ENCODE measurements at places on chromosomes 2 and 18.

DNA sequence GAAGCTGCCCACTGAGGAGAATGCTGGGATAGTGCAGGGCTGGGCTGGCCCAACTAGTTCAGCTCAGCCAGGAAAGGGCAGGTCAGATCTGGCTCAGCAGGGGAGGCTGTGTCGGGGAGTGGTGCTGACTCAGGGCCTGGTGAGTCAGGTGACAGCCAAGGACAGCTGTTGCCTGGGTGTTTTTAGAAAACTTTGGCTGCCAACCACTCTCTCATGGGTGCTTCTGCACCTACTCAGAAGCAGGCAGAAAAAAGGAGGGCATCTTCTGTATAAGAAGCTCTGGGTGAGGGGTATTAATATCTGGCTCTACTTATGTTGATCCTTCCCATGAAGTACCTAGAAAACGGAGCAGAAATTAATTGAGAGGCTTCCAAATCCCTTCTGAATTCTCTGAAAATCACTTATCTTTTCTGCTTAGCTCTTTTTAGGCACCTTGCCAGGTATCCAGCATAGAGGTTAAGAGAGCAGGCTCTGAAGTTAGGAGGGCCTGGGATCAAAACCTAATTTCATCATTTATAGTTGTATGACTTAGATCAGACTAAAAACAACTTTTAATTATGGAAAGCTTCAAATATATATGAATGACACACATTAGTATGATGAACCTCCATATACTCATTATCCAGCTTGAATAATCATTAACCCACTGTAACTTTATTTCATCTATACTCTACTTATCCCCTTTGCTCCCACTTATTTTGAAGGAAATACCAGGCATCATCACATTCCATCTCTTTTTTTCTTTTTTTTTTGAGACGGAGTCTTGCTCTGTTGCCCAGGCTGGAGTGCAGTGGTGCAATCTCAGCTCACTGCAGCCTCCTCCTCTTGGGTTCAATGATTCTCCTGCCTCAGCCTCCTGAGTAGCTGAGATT is 15.5 kb upstream of the RAB10 start:
- DNase-seq, result peak; percentile 54

GRCh38 chr2:54279385-54279784 is 23.4 kb upstream of the TSPYL6 start:
- no peak for DNase-seq

GRCh38 chr18:58144671-58145285 is 100.8 kb downstream of the NEDD4L start:
- DNase-seq, result no peak

GRCh38 chr2:50785816-50786215 is 246.1 kb downstream of the NRXN1 start:
- no peak for DNase-seq

Data from A673 (cell line).